ENCODE measurements at places on chromosomes 4 and X.

- DNase-seq, result no peak
These were observed 22.2 kb downstream of the IQCM start for GRCh38 chr4:149793459-149793858.

- no peak for DNase-seq
These were observed 28.8 kb upstream of the CFAP47 start for GRCh38 chrX:35890699-35891098.

GRCh38 chrX:154486396-154487207 is at the start of gene UBL4A:
UBL4A (minus strand) TSS chrX:154486615; CDS start chrX:154486584, 31 bp downstream.
- peak; percentile 26 for DNase-seq

DNA sequence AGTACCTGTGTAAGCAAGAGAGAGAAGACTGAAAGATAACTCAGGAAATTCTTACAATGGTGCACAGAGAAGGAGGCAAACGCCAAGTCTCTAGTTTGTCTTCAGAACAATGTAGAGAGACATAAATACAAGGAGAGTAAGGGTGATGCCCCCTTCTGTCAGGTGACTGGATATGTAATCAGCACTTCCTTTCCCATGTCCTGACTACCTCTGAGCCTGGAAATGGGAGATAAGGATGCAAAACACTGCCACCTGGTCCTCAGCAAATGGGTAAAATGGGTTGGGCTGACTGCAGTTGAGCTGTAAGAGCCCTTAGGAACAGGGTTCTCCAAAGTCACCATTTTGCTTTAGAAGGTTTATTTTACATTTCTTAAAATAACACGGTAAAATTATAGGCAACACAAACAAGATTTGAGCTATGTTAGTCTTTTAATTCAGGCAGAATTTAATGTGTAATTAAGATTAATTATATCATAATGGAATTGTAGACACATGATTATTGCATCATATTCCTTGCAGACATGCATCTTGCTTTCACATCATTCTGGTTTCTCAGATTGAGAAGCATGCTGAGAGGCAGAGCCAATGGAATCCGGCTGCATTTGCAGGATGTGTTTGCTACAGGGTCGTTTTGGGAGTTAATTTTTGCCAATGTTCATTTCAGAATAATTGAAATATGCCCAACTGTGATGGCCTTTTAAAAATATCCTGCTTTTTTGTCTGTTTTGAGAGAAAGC is 37.2 kb upstream of the ARX start:
- DNase-seq, result no peak

- DNase-seq, result no peak
These were observed 99.6 kb downstream of the CFAP47 start for GRCh38 chrX:36019125-36019524.

DNA sequence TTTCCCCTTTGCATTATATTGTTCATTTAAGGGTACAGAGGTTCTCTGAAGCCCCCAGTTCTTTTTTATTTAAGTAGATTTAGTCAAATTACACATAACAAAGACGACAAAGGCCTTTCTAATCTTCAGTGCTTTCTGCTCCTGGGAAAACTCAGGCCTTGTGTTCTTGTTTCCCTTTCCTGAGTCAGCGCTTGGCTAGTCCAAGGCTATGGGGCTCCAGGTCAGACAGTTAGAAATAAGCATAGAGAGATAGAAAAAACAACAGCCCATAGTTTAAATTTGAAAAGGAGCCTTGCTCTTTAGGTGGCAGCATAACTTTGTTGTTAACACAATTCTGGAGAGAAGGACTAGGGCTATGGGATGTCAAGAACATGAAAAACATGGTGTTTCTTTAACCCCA is 97.3 kb downstream of the PPP1R2C start:
- DNase-seq, result no peak

- no peak for DNase-seq
These were observed 5.1 kb upstream of the FAT1 start for GRCh38 chr4:186728631-186729271.

GRCh38 chr4:106109929-106110328 is 206.1 kb downstream of the TBCK start:
- no peak for DNase-seq

GRCh38 chr4:25919676-25920075 is 5.7 kb downstream of the SMIM20 start:
- no peak for DNase-seq

GRCh38 chr4:169665046-169665737 is 44.8 kb downstream of the CLCN3 start:
- no peak for DNase-seq

DNA sequence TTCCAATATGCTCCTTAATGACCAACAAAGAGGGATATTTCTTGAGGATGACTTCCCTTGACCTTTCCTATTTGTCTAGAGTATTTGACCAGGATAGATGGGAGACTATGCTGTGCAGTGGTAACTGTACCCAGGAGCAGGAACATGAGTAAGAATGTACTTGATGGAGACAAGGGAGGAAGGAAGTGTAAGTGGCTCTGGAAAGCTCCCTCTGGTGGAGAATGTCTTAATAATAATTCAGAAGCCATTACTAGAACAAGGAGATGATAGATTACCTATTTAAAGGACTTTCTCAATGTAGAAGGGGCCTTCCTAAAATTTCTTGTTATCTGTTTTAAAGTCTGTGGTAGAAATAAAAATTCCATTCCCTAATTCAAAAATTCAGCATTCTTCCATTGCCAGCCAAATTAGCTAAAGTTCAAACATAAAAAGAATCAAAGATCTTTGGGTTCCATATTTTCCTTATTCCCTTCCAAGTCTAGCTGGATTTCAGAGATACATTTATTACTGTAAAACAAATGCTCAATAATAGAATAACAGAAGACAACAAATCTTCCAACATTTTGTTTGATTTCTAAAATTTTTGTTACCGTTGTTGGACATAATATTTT is 83.8 kb downstream of the GRID2 start:
- no peak for DNase-seq
